Left forelimb (tissue), 1 donor: ENCODE measurements at places on chromosomes 2 and 18.

- DNase-seq = no peak
These were observed 110.6 kb downstream of the MYCN start for GRCh38 chr2:16050908-16051489.

DNA sequence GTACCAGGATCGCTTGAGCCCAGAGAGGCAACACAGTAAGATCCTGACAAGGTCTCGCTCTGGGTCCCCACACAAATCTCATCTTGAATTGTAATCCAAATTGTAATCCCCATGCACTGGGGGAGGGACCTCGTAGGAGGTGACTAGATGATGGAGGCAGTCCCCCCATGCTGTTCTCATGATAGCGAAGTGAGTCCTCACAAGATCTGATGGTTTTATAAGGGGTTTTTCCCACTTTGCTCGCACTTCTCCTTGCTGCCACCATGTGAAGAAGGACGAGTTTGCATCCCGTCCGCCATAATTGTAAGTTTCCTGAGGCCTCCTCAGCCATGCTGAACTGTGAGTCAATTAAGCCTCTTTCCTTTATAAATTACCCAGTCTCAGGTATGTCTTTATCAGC, 46.0 kb upstream of the SERTAD2 start:
- DNase-seq = no peak

DNA sequence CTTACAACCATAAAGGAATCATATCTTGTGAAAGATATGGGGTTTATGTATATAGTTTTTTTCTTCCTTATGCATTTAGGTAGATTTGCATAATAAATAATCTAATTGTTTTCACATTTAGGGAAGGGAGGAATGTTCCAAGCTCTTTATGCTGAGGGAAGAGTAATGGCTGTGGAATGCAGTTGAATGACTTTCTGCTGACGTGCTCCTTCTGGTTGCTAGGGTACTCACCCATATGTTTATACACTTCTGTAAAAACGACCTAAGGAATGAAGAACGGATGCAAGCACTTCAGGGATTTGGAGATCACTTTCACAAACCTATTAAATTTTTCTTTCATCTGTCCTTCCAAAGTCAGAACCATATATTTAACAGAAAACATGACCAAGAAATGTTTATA, 29.2 kb upstream of the PPP4R1 start:
- DNase-seq = no peak

DNA sequence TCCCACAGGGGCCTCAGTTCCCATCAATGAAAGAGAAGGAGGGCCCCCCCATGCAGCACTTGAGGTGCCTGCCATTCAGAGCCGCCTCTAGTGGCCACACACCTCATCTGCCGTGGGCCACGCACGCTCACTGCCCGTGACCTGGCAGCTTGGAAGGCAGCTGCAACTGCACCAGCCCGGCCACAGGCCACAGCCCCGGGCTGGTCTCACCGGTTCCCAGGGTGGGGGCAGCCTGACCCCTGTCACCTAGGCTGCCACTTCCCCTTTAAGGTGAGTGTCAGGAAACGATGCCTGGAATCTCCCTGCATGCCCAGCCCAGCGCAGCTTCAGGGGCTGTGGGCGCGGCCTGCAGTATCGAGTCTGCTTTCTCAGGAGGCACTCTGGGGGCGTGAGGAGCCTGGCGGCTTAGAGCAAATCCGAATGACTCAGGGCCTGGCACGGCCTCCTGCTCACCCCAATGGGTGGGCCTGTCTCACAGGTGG, 2.6 kb downstream of the MAB21L4 start:
- no peak for DNase-seq

DNA sequence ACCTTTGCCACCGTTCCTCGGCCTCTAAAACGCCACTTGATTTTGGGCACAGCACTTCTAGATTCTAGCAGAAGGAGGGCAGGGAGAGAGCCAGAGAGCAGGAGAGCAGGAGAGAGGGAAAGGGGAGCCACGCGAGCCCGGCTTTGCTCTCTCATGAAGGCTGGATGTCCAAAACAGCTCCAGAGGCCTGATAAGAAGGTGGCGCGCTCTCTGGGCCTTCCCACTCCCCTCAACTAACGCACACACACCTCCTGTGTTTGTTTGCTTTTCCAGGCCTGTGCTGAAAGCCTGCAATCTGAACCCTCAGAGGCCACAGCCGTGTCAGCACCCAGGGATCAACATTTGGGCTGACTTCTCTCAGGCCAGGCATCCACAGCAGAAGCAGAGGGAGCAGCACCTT, 184.8 kb upstream of the SOX11 start:
- DNase-seq = no peak
